ENCODE measurements at places on chromosomes 1 and 21.

GRCh38 chr1:87436534-87436933, 107.9 kb downstream of the LMO4 start:
- DNase-seq = no peak

DNA sequence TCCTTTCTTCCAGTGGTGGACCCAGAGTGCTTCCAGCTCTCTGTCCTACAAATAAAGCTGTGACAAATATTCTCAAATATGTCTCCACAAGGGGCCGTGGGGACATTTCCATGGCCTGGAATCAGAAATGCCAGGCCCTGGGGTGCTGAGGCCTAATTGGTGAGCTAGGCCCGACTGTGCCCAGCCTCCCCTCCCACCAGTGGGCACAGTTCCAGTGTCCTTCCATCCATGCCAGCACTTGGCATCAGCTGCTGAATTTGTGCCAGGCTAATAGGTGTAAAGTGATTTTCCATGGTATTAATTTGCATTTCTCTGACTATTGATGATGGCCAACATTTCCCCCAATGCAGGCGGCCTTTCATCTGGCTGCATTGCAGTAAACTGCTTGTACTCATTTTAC, 48.5 kb upstream of the B3GALT5 start:
- no peak for DNase-seq

- no peak for DNase-seq
Measured at GRCh38 chr1:25668931-25669573, 52.5 kb downstream of the MAN1C1 start.

DNA sequence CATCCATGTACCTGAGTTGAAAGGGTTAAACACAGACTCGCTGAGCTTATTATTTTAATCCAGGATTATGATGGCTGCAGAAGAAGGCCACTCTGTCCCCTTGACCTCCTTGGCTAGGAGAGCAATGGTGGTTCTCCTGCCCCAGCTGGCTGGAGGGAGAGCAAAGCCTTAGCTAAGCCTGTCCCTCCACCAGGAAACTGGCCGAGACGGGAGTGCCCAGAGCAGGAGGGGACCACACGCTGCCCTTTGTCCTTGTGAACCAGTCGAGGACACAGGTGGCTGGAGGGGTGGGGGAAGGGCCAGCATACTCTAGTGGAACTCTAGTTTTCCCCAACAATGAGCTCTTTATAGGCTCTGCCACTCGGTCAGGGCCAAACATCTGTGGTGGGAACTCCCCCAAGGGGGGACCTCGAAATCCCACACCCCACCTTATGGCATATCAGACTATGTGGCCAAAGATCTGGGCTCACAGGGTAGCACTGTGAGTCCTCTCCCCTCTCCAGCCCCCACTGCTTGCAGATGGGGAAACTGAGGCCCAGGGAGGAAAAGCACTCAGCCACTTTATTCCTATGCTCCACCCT, 12.9 kb downstream of the KIAA1614 start:
- DNase-seq = no peak

GRCh38 chr1:181100015-181100905, 11.8 kb downstream of the IER5 start:
- DNase-seq = no peak

- DNase-seq = no peak
Measured at GRCh38 chr1:59693406-59693805, 121.3 kb upstream of the HOOK1 start.

- no peak for DNase-seq
Measured at GRCh38 chr1:3352299-3352951, 102.0 kb upstream of the ARHGEF16 start.

- no peak for DNase-seq
Measured at GRCh38 chr1:118209648-118210047, 24.6 kb upstream of the SPAG17 start.

DNA sequence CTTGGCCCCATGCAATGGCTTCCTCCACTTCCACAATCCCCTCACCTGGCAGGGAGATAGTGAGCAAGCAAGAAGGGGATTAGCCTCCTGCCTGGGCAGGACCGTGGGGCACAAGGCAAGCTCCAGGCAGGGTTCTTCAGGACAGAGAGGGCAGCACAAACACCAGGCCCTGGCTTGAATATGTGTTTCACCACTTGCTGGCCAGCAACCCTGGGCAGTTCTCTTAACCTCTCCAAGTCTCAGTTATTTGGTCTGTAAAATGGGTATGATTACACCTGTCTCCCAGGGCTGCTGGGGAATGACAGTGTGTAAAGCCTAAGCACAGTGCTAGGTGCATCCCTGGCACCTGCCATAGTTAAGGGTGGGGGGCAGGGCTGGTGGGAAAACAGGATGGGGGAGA, 31.9 kb downstream of the H3-3A start:
- no peak for DNase-seq

DNA sequence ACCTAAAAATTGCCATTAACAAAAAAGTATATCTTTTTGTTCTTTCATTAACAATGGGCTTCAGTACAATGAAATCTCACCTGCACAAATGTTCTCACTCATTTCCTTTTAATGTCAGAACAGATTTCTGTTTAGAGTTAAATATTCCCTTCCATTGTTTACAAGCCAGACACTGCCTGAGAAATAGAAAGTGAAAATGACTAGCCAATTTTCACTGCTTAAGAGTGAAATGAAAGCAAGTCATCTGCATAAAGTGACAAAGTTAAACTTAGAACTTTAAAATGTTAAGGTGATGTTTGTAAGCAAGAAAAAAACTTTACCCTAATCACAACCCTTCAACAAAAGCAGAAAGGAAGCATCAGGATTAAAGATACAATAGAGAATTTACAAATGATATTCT, 27.5 kb downstream of the COA6 start:
- DNase-seq = no peak

Measured in LoVo (cell line).